ENCODE measurements at places on chromosomes 3 and 15. TPM values are rescaled to one million over a fixed set of nuclear protein-coding genes. Genes with fewer than 3 reads are reported as not detected.

Gene TIGIT
- total RNA-seq = 25.5 TPM

Gene PLA2G4E
- total RNA-seq = not detected

Gene LARP6
- total RNA-seq = 0.14 TPM

Gene ROBO2
- not detected for total RNA-seq

Gene DNAJB11
- total RNA-seq = 36.6 TPM

- DNase-seq = no peak
Observed at GRCh38 chr3:359672-360071, 163.1 kb downstream of the CHL1 start.

GRCh38 chr15:78629031-78629715 lies 8.4 kb upstream of the CHRNA3 start:
- DNase-seq = no peak

- DNase-seq = peak; percentile 29
Observed at GRCh38 chr3:108388136-108389132, 92.1 kb downstream of the HHLA2 start.

- DNase-seq = no peak
Observed at GRCh38 chr3:133996251-133996661, 33.5 kb downstream of the SLCO2A1 start.

- no peak for DNase-seq
Observed at GRCh38 chr3:141312354-141313092, 55.8 kb upstream of the ZBTB38 start.

GRCh38 chr3:144362126-144362525 lies 390.5 kb downstream of the DIPK2A start:
- no peak for DNase-seq

DNA sequence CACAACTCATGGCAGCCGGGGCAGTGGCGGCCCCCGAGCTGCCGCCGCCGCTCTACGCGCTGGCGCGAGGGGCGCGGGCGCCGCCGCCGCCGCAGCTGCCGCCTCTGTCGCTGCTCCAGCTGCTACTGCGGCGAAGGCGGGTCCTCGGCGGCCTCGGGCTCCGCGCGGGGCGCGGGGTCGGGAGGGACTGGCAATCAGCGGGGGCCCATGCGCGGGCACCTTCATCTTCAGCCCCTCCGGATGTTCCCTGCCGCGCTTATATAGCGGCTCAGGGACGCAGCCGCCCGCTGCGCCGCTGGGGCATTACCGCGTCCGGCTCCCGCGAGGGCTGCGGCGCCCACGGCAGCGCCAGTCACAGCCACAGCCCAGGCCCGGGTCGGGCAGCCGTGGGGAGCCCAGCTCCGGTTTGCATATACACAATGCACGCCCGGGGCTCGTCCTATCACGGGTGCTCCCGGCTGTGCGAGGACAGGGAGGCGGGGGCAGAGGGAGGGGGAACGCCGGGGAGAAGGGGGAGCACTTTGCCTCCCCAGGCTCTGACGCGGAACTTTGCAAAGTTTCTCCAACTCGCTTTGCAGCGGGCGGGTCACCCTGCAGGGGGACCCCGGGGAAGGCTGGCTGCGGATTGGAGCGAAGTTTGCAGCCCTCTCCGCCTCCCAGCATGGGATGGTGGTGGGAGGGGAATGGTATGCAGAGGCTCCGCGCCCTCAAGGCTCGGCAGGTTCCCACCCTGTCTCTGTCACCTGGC lies at the start of gene VGLL3:
TSS of gene VGLL3 (minus strand) at position 416 of the 748 bp plus-strand sequence. CDS start at position 10, 406 bp downstream.
- peak; percentile 14 for DNase-seq

- no peak for DNase-seq
Observed at GRCh38 chr3:56693750-56694149, 10.7 kb upstream of the TASOR start.

GRCh38 chr3:15409239-15409638 lies 18.1 kb downstream of the METTL6 start:
- no peak for DNase-seq

DNA sequence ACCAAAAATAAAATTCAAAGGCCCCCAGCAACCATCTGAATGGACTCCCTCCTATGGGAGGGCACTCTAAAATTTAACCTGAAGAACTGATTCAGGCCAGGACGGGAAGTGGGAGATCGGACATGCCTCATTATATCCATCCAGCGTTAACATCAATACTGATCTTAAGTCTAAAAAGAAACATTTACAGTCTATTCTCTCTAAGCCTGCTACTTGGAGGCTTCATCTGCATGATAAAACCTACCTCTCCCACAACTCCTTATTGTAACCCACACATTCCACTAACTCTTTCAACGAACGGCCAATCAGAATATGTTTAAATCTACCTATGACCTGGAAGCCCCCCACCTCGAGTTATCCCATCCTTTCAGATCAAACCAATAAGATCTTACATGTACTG lies 68.4 kb downstream of the HERC1 start:
- DNase-seq = no peak

DNA sequence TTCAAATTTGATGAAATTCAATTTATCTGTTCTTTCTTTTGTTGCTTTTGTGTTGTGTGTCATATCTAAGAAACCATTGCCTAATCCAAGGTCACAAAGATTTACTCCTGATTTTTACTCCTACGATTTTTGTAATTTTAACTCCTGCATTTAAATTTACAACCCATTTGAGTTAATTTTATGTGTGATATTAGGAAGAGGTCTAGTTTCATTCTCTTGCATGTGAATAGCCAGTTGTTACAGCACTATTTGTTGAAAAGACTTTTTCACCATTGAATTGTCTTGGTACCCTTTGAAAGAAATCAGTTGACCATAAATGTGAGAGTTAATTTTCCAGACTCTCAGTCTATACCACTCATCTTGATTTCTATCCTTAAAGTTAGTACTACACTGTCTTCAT lies 23.9 kb downstream of the CRTAP start:
- DNase-seq = no peak

DNA sequence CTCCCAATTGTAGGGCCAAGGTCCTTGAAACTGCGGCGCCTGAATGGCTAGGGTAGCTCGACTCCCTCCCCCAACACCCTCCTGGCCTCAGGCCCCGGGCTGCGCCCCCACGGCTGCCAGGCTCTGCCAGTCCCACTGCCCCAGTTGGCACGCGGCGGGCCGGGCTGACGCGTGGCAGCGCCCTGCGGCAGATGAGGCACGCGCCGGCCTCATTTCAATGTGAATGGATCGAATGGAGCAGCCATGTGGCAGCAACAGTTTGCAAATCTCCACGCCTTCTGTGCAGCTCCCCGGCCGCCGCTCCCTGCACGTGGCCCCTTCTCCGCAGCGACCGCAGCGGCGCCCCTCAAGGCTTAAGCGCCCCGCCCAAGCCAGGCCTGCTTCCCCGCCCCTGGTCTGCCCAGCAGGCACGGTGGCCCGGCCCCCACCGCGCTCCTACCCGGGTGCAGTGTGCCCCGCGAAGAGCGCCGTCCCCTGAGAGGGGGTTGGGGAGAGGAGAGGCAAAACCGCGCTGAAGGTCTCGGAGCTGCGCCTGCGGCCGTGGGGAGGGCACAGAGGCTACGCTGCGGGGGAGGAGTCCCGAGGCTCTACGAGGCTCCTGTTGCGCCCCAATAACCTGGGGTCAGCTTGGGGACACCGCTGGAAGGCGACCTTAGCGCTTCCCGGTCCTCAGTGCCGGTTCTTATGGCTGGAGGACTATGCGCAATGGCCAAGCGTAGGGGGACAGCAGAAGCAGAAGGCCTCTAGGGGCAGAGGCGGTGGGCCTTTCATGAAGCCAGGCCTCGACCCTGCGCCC lies 3.1 kb upstream of the DLL4 start:
- DNase-seq = peak; percentile 39

All from activated CD4-positive, alpha-beta T cell treated with anti-CD3 and anti-CD28 coated beads for 36 hours (primary cell).